Activated CD4-positive, alpha-beta T cell treated with anti-CD3 and anti-CD28 coated beads, Interleukin-2, amount 10 ng/mL, durations not matched to agents 24 days and 14 days (primary cell): ENCODE measurements at places on chromosomes 2 and 18. TPM values are rescaled to one million over a fixed set of nuclear protein-coding genes. Genes with fewer than 3 reads are reported as not detected.

PER2 gene
- 18.3 and 21.9 TPM in 2 replicates for total RNA-seq

TMEM185B gene
- total RNA-seq = 44.3 and 45.8 TPM in 2 replicates

DSEL gene
- total RNA-seq = not detected in 2 replicates

CD8B gene
- 0.50 TPM in 1 of 2 replicates, not detected in the other for total RNA-seq

MGAT4A gene
- 48.8 and 49.2 TPM in 2 replicates for total RNA-seq

SIX3 gene
- total RNA-seq = not detected in 2 replicates

STPG4 gene
- 0.16 and 0.38 TPM in 2 replicates for total RNA-seq

DNA sequence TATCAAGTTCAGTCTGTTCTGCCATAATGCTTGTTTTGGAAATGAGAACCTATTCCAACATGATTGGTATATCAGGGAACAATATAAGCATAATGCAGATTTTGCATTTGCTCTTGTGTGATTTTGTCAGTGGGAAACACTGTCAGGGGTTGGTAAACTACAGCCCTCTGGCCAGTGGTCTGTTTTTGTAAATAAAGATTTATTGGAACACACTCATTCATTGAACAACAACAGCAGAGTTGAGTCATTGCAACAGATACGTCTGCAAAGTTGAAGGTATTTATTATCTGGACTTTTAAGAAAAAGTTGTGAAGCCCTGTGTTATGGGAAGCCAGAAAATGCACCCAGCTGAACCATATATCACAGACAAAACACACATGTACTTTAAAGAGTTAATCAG is 83.1 kb downstream of the MCFD2 start:
- H3K27ac ChIP-seq = no peak overlapping the region
- no peak overlapping the region for H3K4me3 ChIP-seq
- DNase-seq = no peak
- peaks cover 7% of the 10 kb centered on the region for H3K27me3 ChIP-seq
- H3K4me1 ChIP-seq = no peaks in the 10 kb centered on the region

GRCh38 chr2:146506851-146507250 is 1338.0 kb upstream of the ACVR2A start:
- no peaks in the 10 kb centered on the region for H3K4me1 ChIP-seq
- H3K36me3 ChIP-seq = no peaks in the 10 kb centered on the region
- H3K4me3 ChIP-seq = no peak overlapping the region
- no peak for DNase-seq
- no peak overlapping the region for H3K27ac ChIP-seq

DNA sequence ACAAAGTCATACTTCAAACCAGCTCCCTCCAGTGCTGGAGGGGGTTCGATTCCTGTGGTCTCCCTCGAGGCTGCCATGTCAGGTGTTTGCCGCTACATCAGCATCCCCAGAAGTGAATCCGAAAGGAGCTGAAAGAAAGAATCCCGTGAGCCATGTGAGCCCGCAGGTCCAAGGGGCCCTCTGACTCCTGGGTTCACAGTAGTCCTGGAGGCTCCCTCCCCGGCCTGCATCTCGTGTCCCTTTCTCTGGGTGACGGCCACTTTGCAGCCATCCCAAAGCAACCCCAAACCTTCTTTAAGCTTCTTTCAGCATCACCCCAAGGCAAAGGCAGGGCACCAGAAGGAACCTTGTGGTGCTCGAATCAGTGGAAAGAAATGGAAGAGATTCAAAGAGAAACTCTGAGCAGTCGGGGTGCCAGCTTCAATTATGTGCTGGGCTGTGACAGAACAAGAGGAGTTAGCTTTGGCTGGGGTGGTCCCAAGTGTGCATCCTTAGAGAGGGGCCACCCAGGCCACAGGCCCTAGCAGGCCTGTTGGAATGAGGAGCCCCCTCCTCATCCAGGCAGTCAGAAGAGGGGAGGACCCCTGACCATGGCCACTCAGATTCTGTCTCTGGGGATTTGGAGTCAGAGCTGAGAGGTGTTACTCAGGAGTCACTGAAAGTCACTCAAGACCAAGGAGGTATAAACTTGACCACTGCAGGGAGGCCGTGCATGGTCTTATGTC is 59.7 kb downstream of the CIB4 start:
- H3K4me3 ChIP-seq = no peak overlapping the region
- H3K27me3 ChIP-seq = peaks cover 9% of the 10 kb centered on the region
- H3K27ac ChIP-seq = no peak overlapping the region
- DNase-seq = no peak

GRCh38 chr2:198874472-198874858 is 583.3 kb downstream of the SATB2 start:
- H3K27ac ChIP-seq = no peak overlapping the region
- no peaks in the 10 kb centered on the region for H3K27me3 ChIP-seq
- no peaks in the 10 kb centered on the region for H3K4me1 ChIP-seq
- no peak overlapping the region for H3K4me3 ChIP-seq

- no peak within 1 kb of the TSS for H3K4me3 ChIP-seq
- DNase-seq = no peak
- H3K4me1 ChIP-seq = no peaks in the 10 kb centered on the region
- no peaks in the 10 kb centered on the region for H3K36me3 ChIP-seq
Observed at GRCh38 chr2:106885971-106886915, at the start of gene ST6GAL2. Gene ST6GAL2, minus strand, starts transcription at chr2:106886167. Its CDS starts 42,190 bp downstream, at chr2:106843977.

DNA sequence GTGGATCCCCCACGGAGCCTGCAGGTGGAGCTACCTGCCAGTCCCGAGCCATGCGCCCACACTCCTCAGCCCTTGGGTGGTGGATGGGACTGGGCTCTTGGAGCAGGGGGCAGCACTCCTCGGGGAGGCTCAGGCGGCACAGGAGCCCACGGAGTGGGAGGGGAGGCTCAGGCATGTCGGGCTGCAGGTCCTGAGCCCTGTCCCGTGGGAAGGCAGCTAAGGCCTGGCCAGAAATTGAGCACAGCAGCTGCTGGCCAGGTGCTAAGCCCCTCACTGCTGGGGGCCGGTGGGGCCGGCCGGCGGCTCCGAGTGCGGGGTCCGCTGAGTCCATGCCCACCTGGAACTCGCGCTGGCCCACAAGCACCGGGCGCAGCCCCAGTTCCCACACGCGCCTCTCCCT is 91.7 kb upstream of the ACVR1 start:
- no peak overlapping the region for H3K27ac ChIP-seq
- peaks cover 8% of the 10 kb centered on the region for H3K27me3 ChIP-seq
- H3K4me3 ChIP-seq = no peak overlapping the region
- no peaks in the 10 kb centered on the region for H3K36me3 ChIP-seq

DNA sequence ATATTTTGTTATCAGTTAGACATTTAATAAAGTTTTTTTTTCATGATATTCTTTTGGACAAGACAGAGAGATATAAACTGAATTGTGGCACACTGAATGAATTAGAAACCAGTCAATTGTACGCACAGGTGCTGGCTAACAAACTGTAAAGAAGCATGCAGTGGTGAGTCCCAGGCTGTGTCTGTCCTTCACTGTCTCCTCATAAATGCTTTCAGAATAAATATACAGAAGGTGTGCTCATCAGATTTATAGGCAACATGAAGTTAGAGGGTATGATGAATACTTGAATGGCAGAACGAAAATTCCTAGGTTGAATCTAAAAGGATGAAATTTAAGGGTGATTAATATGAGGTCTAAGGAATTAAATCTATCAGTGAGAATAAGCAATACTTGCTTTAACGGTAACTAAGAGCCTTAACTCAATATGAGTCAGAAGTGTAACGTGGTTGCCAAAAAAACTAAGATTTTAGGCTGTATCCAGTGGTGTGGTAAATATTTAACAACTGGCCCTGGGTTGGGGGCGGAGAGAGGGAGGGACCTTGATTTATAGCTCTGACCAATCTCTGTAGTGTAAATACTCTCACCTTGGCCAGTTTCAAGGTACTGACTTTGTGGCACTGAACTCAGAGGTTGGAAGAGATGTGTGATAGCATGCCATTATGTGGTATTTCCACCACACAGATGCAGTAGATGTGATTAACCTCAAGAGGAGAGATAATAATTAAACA is 41.9 kb upstream of the AAK1 start:
- H3K4me1 ChIP-seq = peaks cover 55% of the 10 kb centered on the region
- H3K4me3 ChIP-seq = no peak overlapping the region
- peaks cover 5% of the 10 kb centered on the region for H3K36me3 ChIP-seq

- H3K27me3 ChIP-seq = no peaks in the 10 kb centered on the region
- H3K27ac ChIP-seq = no peak overlapping the region
- H3K4me1 ChIP-seq = no peaks in the 10 kb centered on the region
- no peaks in the 10 kb centered on the region for H3K36me3 ChIP-seq
- no peak overlapping the region for H3K4me3 ChIP-seq
Observed at GRCh38 chr2:155223781-155224406, 525.4 kb downstream of the KCNJ3 start.

DNA sequence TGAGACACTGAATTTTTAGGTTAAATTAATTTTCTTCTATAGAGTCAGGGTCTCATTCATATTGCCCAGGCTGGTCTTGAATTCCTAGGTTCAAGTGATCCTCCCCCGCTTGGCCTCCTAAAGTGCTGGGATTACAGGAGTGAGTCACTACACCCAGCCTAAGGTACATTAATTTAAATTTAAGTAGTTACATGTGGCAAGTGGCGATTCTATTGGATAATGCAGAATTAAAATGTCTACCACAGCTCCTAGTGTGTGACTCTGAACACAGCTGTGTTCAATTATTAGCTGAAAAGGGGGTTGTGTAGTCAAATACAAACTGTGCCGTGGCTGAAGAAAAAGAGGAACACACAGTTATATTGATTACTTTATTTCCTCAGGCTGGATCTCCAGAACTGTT is 2.2 kb upstream of the CAD start:
- H3K4me1 ChIP-seq = peaks cover 36% of the 10 kb centered on the region
- H3K36me3 ChIP-seq = peaks cover 55% of the 10 kb centered on the region

DNA sequence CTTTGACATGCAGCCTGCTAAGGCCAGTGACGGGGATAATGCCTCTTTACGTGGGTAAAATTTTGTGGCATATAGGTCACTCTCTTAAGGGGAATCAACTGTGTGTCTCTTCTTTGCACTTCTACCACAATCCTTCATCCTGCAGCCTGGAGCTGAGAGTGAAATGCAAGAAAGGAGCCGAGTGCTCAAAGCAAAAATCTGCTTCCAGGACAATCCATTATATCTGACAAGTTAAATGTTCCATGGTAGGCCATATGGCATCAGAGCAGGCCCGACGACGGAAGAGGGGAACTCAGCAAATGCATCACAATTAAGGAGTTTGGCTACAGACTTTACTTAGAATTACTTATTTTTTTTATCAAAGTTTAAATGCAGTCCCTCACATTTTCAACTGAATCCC is 171.2 kb downstream of the TCF4 start:
- no peaks in the 10 kb centered on the region for H3K36me3 ChIP-seq
- peaks cover 2% of the 10 kb centered on the region for H3K27me3 ChIP-seq
- H3K4me1 ChIP-seq = no peaks in the 10 kb centered on the region
- H3K4me3 ChIP-seq = no peak overlapping the region
- DNase-seq = no peak

DNA sequence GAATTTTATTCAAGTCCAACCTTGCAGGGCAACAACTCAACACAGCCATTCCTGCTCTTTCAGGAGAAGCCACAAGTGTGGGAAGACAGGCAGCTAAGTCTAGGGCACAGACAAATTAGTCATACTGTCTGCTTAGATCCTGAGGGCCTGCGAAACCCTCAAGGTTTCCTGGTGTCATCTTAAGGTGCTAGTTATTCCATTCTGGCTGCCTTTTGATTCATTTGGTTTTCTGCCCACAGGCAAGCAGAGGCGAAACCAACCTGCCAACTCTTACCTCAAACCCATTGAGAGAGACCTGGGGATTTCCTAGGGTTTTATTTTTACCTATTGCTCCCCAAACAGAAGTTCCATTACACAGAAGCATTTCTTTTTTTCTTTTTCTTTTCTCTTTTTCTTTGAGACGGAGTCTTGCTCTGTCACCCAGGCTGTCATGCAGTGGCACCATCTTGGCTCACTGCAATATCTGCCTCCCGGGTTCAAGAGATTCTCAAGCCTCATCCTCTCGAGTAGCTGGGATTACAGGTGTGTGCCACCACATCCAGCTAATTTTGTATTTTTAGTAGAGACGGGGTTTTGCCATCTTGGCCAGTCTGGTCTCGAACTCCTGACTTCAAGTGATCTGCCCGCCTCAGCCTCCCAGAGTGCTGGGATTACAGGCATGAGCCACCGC is 23.7 kb upstream of the SCYGR1 start:
- peak overlapping the region; percentile 94 for H3K27ac ChIP-seq
- DNase-seq = peak; percentile 80
- peaks cover 57% of the 10 kb centered on the region for H3K4me1 ChIP-seq

- DNase-seq = peak; percentile 69
- no peaks in the 10 kb centered on the region for H3K27me3 ChIP-seq
- peak overlapping the region; percentile 93 for H3K27ac ChIP-seq
- H3K4me3 ChIP-seq = peak overlapping the region; percentile 45
- peaks cover 50% of the 10 kb centered on the region for H3K4me1 ChIP-seq
Observed at GRCh38 chr18:54147439-54147838, 77.0 kb downstream of the MBD2 start.

GRCh38 chr18:45687621-45688020 is 36.4 kb upstream of the SLC14A1 start:
- peak overlapping the region; percentile 82 for H3K4me3 ChIP-seq
- DNase-seq = peak; percentile 72
- H3K4me1 ChIP-seq = peaks cover 52% of the 10 kb centered on the region
- H3K27me3 ChIP-seq = peaks cover 57% of the 10 kb centered on the region
- peaks cover 5% of the 10 kb centered on the region for H3K36me3 ChIP-seq

DNA sequence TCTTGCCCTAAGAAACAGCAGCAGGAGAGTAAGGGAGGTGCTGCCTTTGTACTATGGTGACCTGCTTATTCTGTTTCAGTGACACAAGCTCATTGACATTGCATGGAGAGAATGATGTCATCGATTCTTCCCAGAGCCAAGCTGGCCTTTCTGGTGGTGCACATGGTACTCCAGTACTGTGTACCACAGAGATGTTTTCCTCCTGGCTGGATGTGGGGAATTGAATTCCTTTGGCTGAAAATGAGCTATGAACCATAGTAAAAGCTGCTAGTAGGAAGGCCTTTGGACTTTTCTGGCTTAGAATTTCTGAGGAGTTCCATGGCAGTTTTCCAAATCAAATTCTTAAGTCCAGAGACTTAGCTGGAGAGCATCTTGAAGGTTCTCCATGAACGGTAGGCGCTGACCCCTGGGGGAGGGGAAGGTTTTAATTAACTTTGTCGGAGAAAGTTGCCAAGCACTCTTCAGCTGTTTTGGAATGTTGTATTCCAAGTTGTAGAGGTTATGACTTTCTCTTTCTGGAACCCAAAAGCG is 17.1 kb upstream of the B3GNT2 start:
- H3K36me3 ChIP-seq = no peaks in the 10 kb centered on the region
- H3K4me3 ChIP-seq = no peak overlapping the region
- no peak overlapping the region for H3K27ac ChIP-seq
